Muscle of leg (tissue), 16 donors: ENCODE measurements at places on chromosomes 13 and 19. TPM values are rescaled to one million over a fixed set of nuclear protein-coding genes. Genes with fewer than 3 reads are reported as not detected.

USHBP1 gene
- 6.8 TPM for polyA plus RNA-seq

DNA sequence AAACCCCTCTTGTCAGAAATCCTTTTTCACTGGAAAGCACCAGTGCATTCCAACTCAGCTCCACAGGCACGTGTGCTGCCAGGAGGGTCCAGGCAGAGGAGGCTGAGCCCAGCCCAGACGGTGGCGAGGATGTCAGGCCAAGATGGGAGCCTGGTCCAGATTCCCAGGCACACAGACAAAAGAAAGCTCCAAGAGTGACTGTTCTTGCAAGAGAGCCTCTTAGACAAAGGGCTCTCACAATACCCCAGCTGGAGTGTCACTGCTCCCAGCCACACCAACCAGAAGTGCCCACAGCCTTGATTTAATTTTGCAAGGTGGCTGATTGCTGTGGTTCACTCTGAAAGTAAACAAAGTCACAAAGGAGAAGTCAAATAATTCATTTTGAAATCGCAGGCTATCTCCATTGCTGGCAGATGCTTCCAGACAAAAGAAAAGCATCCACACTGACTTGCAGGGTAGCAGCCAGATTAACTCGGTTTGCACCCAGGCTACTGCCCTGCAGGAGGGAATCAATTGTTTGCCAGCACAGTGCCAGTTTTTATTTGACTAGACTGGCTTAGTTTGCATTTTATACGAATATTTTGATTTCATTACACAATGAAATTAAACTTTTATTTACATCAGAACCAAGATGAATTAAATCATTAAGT lies 95.1 kb downstream of the RAB20 start:
- peaks cover 3% of the 10 kb centered on the region for H3K4me1 ChIP-seq
- H3K27ac ChIP-seq, result no peak overlapping the region
- DNase-seq, result no peak

DNA sequence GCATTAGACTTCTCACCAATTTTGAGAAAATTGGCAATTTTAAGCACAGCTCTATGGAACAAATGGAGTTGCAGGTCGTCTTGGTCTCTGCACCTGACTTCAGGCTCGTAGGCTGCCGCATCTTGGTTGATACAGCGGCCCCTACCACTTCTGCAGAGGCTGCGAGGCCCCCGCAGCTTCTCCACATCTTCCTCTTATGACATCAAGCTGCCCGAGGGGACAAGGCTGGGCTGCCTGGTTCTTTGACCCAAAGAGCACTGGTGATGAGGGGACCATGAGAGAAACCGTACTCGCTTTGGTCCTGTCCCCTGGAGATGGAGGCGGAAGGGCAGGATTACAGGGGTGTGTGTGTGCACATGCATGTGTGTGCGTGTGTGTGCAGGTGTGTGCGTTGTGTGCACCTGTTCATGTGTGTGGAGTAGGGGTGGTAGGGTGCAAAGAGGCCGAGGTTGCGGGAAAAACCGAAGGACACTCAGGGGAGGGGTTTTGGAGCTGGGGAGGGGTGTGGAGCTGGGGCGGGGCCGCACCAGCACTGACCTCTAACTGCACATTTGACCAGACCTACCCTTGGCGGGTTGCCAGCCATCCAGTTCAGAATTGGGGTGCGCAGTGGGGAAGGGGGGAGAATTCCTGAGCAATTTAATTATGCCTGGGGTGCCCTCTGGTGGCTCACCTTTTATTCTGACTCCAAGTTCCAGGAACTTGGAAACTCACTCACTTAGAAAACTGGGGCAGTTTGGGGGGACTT lies 65.1 kb upstream of the ARHGEF7 start:
- H3K27ac ChIP-seq, result no peak overlapping the region
- peaks cover 36% of the 10 kb centered on the region for H3K4me1 ChIP-seq
- no peaks in the 10 kb centered on the region for H3K36me3 ChIP-seq
- H3K27me3 ChIP-seq, result no peaks in the 10 kb centered on the region
- peak; percentile 49 for DNase-seq

GRCh38 chr13:80931766-80932165 lies 590.8 kb upstream of the SPRY2 start:
- H3K4me3 ChIP-seq, result no peak overlapping the region
- no peaks in the 10 kb centered on the region for H3K27me3 ChIP-seq
- DNase-seq, result peak; percentile 54
- H3K36me3 ChIP-seq, result no peaks in the 10 kb centered on the region
- no peaks in the 10 kb centered on the region for H3K4me1 ChIP-seq

PGLYRP1 gene
- 1.4 TPM for polyA plus RNA-seq

- H3K4me1 ChIP-seq, result no peaks in the 10 kb centered on the region
- H3K27ac ChIP-seq, result no peak overlapping the region
- no peak overlapping the region for H3K4me3 ChIP-seq
- no peaks in the 10 kb centered on the region for H3K36me3 ChIP-seq
- no peaks in the 10 kb centered on the region for H3K27me3 ChIP-seq
These were observed 578.1 kb upstream of the MIR17HG start for GRCh38 chr13:90769387-90769786.

DNA sequence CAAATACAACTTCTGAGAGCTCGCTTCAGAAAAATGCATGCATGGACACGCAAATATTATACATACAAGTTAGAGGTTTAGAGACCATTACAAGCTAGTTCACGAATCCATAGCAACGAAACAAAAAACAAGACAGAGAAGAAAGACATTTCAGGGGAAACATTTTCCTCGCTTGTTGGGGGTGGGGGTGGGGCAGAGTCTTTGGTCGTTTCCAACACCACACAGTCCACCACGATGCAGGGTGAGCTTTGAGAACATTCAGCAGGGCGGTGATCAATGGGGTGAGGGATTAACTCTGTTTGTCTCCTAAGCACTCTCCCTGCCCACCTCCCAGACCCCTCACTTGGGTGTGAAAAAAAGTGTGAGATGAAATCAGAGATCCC lies 651 bp downstream of the OXGR1 start:
- no peak overlapping the region for H3K27ac ChIP-seq
- no peaks in the 10 kb centered on the region for H3K36me3 ChIP-seq
- peak; percentile 82 for DNase-seq
- H3K4me1 ChIP-seq, result peaks cover 10% of the 10 kb centered on the region
- peak overlapping the region; percentile 58 for H3K4me3 ChIP-seq

GRCh38 chr13:20716951-20717350 lies 13.5 kb downstream of the IL17D start:
- DNase-seq, result peak; percentile 65
- no peaks in the 10 kb centered on the region for H3K36me3 ChIP-seq
- H3K27me3 ChIP-seq, result peaks cover 7% of the 10 kb centered on the region
- peaks cover 86% of the 10 kb centered on the region for H3K4me1 ChIP-seq
- H3K27ac ChIP-seq, result peak overlapping the region; percentile 75

ZNF441 gene
- polyA plus RNA-seq, result 7.2 TPM

GRCh38 chr13:114032126-114032799 lies 58.4 kb upstream of the C13orf46 start:
- no peak overlapping the region for H3K4me3 ChIP-seq
- peaks cover 52% of the 10 kb centered on the region for H3K4me1 ChIP-seq
- peak; percentile 81 for DNase-seq
- H3K27me3 ChIP-seq, result no peaks in the 10 kb centered on the region

FFAR3 gene
- polyA plus RNA-seq, result 0.24 TPM

GRCh38 chr19:2609389-2610116 lies 92.9 kb downstream of the GNG7 start:
- H3K4me3 ChIP-seq, result no peak overlapping the region
- no peak for DNase-seq
- H3K4me1 ChIP-seq, result peaks cover 9% of the 10 kb centered on the region
- no peaks in the 10 kb centered on the region for H3K36me3 ChIP-seq
- H3K27me3 ChIP-seq, result peaks cover 33% of the 10 kb centered on the region

DNA sequence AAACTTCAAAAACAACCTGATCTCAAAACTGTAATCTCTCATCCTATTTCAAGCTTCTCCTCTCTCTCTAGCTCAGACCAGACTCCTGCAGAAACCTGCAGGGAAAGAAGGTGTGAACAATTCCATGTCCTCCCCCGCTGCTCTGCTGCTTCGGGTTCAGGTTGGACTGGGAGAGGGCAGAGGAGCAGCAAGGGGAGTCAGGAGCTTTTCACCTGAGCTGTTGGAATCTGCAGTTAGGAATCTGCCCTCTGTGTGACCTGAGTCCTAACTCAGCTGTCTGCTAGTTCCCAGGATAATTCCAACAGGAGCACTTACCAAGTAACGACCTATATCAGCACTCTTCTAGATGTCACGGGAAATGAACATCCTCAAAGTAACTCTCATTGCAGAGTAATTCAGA lies 118.3 kb downstream of the DNAJC15 start:
- peaks cover 16% of the 10 kb centered on the region for H3K4me1 ChIP-seq
- no peak overlapping the region for H3K27ac ChIP-seq
- no peaks in the 10 kb centered on the region for H3K27me3 ChIP-seq

DNA sequence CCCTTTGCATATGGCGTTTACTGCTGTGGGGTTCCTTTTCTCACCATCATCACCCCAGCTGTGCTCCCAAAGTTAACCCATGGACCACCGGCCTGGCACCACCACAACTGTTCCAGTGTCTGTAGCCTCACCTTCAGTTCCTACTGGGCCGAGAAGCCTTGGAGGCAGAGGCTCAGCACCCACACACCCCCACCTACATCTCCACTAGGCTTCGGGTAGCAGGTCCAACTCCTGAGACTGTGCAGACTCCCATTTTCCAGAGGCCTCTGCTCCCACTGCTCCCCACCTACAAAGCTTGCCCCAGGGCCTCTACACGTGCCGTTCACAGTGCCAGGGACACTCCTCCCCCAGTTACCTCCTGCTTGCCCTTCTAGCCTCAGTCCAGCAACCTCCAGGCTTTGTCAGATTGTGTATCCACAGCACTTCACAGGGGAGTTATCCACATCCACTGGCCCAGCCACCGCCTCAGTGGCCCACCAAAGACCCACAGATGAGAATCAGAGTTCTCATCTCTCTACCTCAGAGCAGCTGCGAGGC lies 14.1 kb downstream of the SLC27A5 start:
- DNase-seq, result peak; percentile 11
- no peak overlapping the region for H3K4me3 ChIP-seq
- peaks cover 22% of the 10 kb centered on the region for H3K4me1 ChIP-seq
- H3K27me3 ChIP-seq, result no peaks in the 10 kb centered on the region
- no peaks in the 10 kb centered on the region for H3K36me3 ChIP-seq

EXOC3L2 gene
- polyA plus RNA-seq, result 1.2 TPM

C5AR1 gene
- polyA plus RNA-seq, result 1.2 TPM

- no peak overlapping the region for H3K4me3 ChIP-seq
- no peaks in the 10 kb centered on the region for H3K27me3 ChIP-seq
- H3K27ac ChIP-seq, result no peak overlapping the region
- H3K4me1 ChIP-seq, result no peaks in the 10 kb centered on the region
These were observed 29.4 kb downstream of the DIAPH3 start for GRCh38 chr13:60134376-60134775.

- DNase-seq, result no peak
- no peaks in the 10 kb centered on the region for H3K4me1 ChIP-seq
- no peaks in the 10 kb centered on the region for H3K27me3 ChIP-seq
- no peak overlapping the region for H3K4me3 ChIP-seq
- no peaks in the 10 kb centered on the region for H3K36me3 ChIP-seq
These were observed 518.2 kb upstream of the HTR2A start for GRCh38 chr13:47415048-47415447.

DNA sequence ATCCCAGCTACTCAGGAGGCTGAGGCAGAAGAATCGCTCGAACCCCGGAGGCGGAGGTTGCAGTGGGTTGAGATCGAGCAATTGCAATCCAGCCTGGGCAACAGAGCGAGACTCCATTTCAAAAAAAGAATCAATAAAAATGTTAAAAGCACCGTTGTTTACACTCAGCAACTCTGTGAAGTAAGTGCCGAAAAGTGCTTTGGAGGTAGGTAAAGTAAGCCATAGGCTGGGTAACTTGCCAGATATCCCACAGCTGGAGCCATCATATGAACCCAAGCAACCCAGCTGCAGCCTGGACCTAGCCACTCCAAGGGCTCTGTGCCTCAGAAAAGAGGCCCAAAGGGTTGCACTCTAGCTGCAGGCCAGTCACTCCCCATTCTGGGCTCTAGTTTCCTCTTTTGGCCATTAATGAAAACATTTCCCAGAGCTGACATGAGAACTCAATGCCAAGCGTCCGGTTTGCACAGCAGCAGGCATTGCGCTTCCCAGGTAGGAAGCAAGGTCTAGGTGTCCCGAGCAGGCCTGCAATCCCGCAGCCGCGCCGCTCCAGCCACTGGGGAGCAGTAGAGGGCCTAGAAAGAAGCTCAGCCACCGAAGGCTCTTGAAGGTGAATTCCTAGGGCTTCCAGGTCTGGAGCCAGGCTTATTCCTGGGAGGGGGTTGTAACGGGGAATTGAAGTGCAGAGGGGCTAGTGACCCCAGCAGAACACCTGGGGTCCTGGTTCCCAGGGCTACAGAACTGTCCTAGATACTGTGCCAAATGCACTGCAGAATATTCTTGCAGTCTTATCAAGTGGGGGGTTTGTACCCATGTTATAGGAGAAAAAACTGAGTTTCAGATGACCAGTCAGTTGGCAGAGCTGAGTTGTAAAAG lies 4.1 kb upstream of the CD79A start:
- no peaks in the 10 kb centered on the region for H3K27me3 ChIP-seq
- peak; percentile 54 for DNase-seq
- no peak overlapping the region for H3K27ac ChIP-seq
- no peak overlapping the region for H3K4me3 ChIP-seq
- H3K4me1 ChIP-seq, result peaks cover 10% of the 10 kb centered on the region
- peaks cover 38% of the 10 kb centered on the region for H3K36me3 ChIP-seq

PRMT1 gene
- polyA plus RNA-seq, result 198 TPM

MISP3 gene
- polyA plus RNA-seq, result 0.96 TPM

LGALS4 gene
- 10.9 TPM for polyA plus RNA-seq

PDE4A gene
- 2.8 TPM for polyA plus RNA-seq

DNA sequence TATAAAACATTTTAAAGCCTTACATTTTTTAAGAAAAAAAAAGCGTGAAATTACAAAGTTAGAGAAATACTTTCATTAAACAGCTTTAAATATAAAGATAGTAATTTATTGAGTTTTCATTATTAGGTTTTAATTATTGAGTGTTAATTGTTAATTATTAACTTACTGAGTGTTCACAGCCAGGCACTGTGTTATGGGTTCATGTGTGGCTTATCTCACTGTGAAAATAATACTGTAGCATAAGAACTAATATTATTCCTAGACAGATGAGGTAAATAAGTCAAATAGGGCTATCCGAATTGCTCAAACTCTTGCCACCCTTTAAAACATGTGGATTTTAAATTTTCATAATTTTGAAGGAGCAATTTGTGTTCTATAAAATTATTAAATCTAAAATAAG lies 956.1 kb upstream of the PCDH20 start:
- H3K27ac ChIP-seq, result no peak overlapping the region
- H3K27me3 ChIP-seq, result no peaks in the 10 kb centered on the region
- H3K4me3 ChIP-seq, result no peak overlapping the region
- no peaks in the 10 kb centered on the region for H3K36me3 ChIP-seq

- H3K4me3 ChIP-seq, result peak overlapping the region; percentile 75
- DNase-seq, result no peak
- peaks cover 41% of the 10 kb centered on the region for H3K4me1 ChIP-seq
- peak overlapping the region; percentile 93 for H3K27ac ChIP-seq
- no peaks in the 10 kb centered on the region for H3K27me3 ChIP-seq
- no peaks in the 10 kb centered on the region for H3K36me3 ChIP-seq
These were observed 2.1 kb downstream of the CSNK1G2 start for GRCh38 chr19:1942934-1943555.

DNA sequence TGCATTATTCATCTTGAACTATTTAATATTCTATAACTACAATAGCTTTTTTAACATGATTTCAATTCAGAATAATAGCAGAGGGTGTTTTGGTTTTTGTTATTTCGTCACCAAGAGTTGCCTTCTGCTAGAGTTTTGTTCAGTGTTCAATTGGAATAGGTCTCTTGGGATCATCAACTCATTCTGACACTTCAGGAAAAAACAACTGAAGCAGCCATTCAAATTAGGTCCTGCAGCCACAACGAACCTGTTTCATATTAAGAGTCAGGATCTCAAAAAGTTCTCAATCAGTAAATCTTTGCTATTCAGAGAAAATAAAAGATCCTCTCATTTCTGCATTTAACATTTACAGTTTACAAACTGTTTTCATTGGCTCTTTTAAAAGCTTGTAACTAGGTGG lies 2.4 kb upstream of the CHAMP1 start:
- H3K36me3 ChIP-seq, result peaks cover 3% of the 10 kb centered on the region
- H3K27me3 ChIP-seq, result no peaks in the 10 kb centered on the region
- DNase-seq, result peak; percentile 14
- peaks cover 15% of the 10 kb centered on the region for H3K4me1 ChIP-seq
- no peak overlapping the region for H3K27ac ChIP-seq
- H3K4me3 ChIP-seq, result no peak overlapping the region

PPM1N gene
- 0.43 TPM for polyA plus RNA-seq
